ENCODE measurements at places on chromosomes 1 and 21.

DNA sequence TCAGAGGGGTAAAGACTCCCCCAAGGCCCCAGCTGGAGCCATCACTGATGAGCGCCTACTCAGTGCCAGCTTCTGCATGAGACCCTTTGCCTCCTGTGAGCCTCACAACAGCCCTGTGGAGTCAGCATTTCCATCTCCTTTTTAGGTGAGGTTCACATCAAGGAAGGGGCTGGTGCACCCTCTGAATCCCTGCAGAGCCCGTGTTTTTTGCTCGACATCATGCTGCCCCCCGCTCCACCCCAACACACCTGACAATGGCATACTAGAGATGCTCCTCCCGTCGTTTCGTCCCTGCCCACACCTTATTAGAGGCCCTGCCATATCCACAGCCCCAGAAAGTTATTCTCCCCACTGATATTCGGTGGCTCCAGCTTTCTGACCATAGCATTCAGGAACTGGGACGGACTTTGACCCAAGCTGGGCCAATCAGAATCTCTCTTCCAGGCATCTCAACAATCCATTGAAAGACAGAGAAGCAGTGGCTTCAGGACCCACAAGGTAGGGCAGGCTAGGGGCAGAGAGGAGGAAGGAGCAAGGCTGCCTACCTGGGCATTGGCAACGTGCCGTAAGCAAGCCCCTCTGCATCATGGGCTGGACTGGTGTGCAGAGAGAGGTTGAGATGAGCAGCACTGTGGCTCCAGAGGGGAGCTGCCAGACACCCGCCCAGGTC is 32.7 kb downstream of the EPHA10 start:
- no peak for DNase-seq

GRCh38 chr21:38490411-38491020 is 7.8 kb downstream of the ERG start:
- no peak for DNase-seq

GRCh38 chr1:5543235-5543634 is 449.0 kb downstream of the NPHP4 start:
- no peak for DNase-seq

DNA sequence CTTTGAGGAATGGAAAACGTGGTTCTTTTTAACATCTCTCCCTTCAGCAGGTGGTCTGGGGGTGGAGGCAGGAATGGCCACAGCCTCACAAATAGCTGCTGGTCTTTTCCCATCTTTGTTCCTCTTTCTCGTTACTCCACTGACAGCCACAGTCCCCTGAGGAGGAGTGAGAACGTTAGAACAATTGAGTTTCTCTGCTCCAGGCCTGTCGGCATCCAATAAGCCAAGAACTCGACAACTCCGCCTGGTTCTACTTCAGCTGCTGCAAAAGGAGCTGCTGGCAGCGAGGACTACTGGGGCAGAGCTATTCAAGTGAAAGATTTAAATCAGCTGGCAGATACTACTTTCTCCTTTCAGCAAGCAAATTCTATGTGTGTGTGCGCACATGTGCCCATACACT is 169.5 kb upstream of the GALNT2 start:
- no peak for DNase-seq

- DNase-seq = no peak
These were observed 80.3 kb downstream of the NFIA start for GRCh38 chr1:61162520-61163258.

DNA sequence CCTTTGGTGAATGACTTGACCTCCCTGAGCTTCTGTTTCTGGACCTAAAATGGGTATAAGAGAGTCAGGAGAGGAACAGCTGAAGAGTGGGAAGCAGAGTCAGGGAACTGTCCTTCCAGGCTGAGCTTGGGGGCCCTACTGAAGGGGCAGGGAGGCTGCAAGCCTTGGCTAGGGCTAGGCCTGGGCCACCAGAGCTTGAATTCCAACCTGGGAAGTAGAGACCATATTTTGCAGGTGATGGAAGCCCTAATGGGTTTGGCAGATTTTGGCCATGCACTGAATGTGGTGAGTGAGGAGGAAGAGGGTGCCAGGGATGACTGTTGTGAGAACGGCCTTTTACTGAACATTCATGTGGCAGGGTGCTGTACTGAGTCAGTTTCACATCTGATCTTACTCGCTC is 69.4 kb upstream of the KLHDC7A start:
- DNase-seq = no peak

DNA sequence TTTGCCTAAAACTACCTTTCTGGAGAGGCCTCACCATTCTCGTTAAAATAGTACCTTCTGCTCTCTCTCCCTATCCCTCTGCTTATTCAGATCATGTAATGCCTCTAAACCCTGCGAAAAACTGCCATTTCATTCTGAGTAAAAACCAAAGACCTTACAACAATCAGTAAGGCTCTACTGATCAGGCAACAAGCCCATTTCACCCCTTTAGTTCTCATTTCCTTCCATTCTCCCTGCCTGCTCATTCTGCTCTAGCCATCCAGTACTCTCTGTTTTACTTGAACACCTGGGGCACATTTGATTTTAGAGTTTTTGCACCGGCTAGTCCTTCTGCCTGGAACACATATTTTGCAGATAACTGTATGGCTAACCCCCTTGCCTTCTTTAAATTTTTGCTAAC is 187.8 kb downstream of the COQ8A start:
- no peak for DNase-seq

DNA sequence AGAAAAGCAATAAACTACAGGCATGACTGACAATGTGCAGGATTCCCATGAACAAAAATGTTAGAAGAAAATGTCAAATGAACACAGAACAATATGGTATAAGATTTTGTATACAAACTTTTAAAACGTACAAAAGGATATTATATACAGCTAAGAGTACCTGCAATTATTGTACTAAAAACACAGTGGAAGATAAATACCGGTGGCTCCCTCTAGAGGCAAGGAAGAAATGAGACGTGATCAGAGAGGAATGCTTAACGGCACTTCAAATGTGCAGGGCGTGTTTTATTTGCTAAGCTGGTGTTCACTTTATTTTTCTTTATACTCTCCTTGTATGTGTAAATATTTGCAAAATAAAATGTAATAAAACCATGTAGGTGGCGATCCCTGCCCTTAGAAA is 191.8 kb upstream of the SAMSN1 start:
- DNase-seq = no peak

- DNase-seq = no peak
These were observed 270.4 kb downstream of the GRIK1 start for GRCh38 chr21:29669416-29669815.

GRCh38 chr1:155184835-155185782 is 11.5 kb downstream of the TRIM46 start:
- no peak for DNase-seq

- DNase-seq = no peak
These were observed 7.8 kb upstream of the LRRC8D start for GRCh38 chr1:89812992-89813391.

DNA sequence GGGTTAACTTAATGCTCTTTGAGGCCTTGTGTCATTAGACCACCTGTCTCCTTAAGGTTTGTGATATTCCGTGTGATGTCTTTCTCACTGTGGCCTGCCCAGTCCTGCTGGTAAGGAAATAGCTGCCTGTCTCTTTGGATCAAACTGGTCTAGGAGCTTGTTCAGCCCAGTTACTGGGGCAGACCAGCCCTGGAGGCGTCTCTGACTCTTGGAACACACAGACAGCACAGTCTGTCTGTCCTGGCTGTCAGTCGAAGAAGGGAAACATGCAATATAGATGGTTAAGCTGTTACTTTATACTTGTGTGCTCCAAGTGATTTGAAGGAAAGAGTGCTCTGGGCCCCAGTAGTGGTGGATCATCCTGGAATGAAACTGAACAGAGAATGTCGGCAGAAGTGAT is 20.4 kb downstream of the PBX1 start:
- DNase-seq = no peak

GRCh38 chr1:10615932-10616671 is 141.4 kb downstream of the PEX14 start:
- no peak for DNase-seq

GRCh38 chr1:117215733-117216462 is 5.2 kb upstream of the VTCN1 start:
- no peak for DNase-seq

Data from activated naive CD4-positive, alpha-beta T cell (primary cell).